ENCODE measurements at places on chromosomes 2 and 18. TPM values are rescaled to one million over a fixed set of nuclear protein-coding genes. Genes with fewer than 3 reads are reported as not detected.

DNA sequence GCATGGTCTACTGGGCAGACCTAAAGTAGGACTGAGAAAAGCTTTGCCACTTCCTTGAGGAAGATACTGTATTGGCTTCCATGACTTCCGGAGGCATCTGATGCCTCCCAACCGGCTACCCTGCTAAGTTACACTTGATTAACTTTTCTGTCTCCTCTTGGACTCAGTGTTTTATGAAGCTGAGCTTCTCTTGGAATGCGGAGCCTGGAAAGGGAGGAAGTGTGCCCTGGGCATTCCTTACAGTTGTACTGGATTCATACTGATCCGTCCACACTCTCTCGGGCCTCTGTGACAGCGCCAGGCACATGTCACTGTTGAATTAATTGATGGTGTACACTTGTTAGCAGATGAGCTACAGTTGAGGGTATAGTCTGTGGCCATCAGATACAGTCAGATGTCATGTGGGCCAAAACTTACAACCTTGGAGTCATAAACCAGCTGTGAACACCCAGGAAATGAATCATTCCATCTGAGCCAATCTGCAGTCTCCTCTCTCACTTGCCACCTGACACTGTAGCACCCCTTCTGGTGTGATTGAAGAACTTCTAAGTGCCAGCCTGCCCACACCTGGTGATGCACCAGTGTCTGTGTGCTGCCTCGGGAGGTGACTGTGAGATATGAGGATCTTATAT, 122.5 kb downstream of the FHOD3 start:
- H3K27me3 ChIP-seq, result no peaks in the 10 kb centered on the region
- peak overlapping the region; percentile 42 for H3K4me3 ChIP-seq
- DNase-seq, result no peak
- peaks cover 38% of the 10 kb centered on the region for H3K4me1 ChIP-seq
- peak overlapping the region; percentile 97 for H3K27ac ChIP-seq
- no peaks in the 10 kb centered on the region for H3K36me3 ChIP-seq

DNA sequence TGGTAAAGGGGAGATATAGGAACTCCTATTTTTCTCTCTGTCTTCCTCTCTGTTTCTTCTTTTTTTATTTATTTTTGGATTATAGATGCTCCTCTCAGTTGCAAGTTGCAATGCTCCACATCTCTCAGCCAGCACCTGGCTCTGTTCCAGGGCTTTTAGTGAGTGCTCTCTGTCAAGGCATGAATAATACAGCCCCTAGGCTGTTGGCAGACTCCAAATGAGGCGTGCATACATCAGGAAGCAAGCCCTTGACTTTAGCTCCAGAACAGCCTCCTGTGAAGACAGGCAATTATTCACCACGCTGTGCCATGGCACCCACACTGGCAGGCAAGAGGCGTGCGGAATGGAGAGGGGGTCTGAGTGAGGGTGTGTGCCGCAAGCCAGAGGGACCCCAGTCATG, 228.1 kb upstream of the PXDN start:
- H3K36me3 ChIP-seq, result no peaks in the 10 kb centered on the region
- DNase-seq, result no peak

DNA sequence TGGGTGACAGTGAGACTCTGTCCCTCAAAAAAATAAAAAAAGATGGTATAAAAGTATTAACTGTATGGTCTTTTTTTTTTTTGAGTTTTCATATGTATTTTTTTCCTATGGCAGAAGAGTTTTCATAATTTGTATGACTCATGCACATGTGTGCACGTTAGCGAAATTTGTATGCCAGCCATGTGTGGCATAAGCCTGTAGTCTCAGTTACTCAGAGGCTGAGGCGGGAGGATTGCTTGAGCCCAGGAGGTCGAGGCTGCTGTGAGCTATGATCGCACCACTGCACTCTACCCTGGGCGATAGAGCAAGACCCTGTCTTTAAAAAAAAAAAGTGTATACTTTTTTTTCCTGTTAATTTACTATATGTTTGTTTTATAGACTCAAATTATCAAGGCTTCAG, 160.8 kb downstream of the TGIF1 start:
- no peak overlapping the region for H3K4me3 ChIP-seq
- no peaks in the 10 kb centered on the region for H3K36me3 ChIP-seq
- DNase-seq, result no peak
- H3K27ac ChIP-seq, result no peak overlapping the region

DNA sequence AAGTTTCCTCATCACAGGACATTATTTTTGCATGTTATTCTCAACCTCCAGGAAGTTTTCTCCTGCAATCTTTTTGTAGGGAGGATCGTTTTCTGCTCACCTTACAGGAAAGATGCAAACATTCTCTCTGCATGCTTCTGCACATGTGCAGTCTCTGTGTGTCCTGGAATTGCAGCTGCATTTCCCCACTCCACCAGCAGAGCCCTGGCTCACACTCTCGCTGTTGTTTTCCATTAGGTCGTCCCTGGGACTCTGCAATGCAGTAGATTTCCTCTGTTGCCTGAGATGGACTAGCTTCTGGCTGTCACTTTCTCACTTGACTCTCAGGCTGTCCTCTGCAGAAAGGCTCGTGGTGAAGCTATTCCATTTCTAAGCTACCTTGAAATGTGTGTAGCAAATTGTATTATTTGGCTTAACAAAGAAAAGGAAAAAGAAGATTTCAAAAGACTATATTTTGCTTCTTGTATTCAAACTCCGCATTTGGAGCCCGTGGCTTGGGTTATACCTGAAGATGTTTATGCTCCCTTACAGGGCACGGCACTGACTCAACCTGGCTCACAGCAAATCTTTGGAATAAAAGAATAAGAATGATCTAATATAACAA, 346.7 kb downstream of the RAD51AP2 start:
- DNase-seq, result no peak
- H3K4me3 ChIP-seq, result no peak overlapping the region
- H3K27me3 ChIP-seq, result peaks cover 2% of the 10 kb centered on the region
- no peaks in the 10 kb centered on the region for H3K36me3 ChIP-seq

DNA sequence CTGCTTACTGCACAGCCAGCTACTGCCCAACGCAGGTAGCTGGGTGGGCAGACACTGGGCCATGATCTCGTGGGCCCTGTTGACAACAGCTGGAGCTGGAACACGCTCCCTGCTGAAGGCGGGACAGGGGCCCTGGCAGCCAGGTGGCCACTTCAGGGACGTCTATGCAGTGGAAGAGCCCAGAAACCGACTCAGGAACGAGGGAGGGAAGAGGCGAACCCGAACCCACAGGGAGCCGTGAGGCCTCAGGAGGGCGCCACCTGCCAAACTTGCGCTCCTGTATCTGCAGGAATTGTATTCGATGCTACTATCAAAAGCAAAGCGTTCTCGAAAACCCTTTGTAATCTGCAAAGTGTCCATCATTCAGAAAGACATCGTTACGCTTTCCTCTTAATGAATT, 198.4 kb downstream of the EIPR1 start:
- H3K27me3 ChIP-seq, result no peaks in the 10 kb centered on the region
- DNase-seq, result no peak
- no peak overlapping the region for H3K4me3 ChIP-seq

GRCh38 chr2:129242269-129242668, 737.2 kb upstream of the RAB6C start:
- DNase-seq, result no peak
- no peak overlapping the region for H3K4me3 ChIP-seq
- no peaks in the 10 kb centered on the region for H3K36me3 ChIP-seq
- H3K27ac ChIP-seq, result no peak overlapping the region

GRCh38 chr2:118386641-118387302, 298.5 kb downstream of the INSIG2 start:
- H3K4me3 ChIP-seq, result no peak overlapping the region
- no peaks in the 10 kb centered on the region for H3K36me3 ChIP-seq
- H3K4me1 ChIP-seq, result no peaks in the 10 kb centered on the region
- H3K27me3 ChIP-seq, result no peaks in the 10 kb centered on the region

GRCh38 chr18:25590456-25590855, 238.5 kb upstream of the ZNF521 start:
- no peaks in the 10 kb centered on the region for H3K36me3 ChIP-seq
- no peaks in the 10 kb centered on the region for H3K4me1 ChIP-seq
- no peak overlapping the region for H3K4me3 ChIP-seq
- no peak for DNase-seq
- H3K27ac ChIP-seq, result no peak overlapping the region

DNA sequence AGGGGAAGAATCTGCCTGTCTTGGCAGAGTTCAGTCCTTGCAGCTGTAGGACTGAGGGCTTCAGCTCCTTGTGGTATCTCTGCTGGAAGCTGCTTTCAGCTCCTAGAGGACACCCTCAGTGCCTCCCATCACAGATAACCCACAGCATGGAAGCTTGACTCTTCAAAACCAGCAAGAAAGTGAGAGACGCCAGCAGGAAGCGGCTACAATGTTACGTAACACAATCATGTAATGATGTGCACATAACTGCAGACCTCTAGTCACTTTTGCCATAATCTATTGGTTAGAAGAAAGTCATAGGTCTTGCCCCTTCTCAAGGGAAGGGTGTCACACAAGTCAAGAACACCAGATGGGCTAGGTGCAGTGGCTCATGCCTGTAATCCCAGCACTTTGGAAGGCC, 69.1 kb upstream of the AFF3 start:
- H3K4me1 ChIP-seq, result peaks cover 33% of the 10 kb centered on the region
- no peaks in the 10 kb centered on the region for H3K27me3 ChIP-seq
- no peaks in the 10 kb centered on the region for H3K36me3 ChIP-seq
- DNase-seq, result no peak

- H3K4me1 ChIP-seq, result no peaks in the 10 kb centered on the region
- no peaks in the 10 kb centered on the region for H3K27me3 ChIP-seq
- H3K36me3 ChIP-seq, result no peaks in the 10 kb centered on the region
- H3K4me3 ChIP-seq, result no peak overlapping the region
- H3K27ac ChIP-seq, result no peak overlapping the region
Observed at GRCh38 chr18:41077076-41077475, 878.0 kb upstream of the PIK3C3 start.

GRCh38 chr18:1797235-1797634, 774.1 kb downstream of the METTL4 start:
- no peaks in the 10 kb centered on the region for H3K4me1 ChIP-seq
- no peak overlapping the region for H3K27ac ChIP-seq
- no peak overlapping the region for H3K4me3 ChIP-seq

DNA sequence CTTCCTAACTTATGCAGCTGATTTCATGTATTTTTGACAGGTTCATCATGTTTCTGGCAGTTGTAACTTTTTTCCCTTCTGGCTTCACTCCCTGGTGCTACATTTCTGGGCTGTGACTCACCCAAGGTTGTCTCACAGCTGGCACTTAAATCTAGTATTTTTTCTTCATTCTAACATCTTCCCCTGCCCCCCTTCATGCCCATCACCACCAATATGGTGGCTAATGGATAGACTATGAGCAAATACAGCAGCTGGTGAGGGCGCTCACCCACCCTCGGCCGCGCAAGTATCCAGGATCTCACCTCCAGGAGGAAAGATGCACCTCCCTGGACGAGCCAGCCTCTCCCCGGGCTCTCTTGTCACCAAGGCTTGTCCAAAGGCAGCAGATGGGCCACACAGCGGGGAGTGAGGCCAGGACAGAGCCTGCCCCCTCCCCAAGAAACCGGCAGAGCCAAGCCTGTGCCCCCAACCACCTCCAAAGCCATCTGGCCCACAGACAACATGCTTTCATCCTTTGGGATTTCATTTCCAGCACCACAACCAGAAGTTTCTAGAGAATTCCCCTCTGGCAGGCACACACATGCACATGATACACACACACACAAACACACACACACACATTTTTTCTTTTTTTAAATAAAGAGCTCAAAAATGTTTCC, 39.1 kb downstream of the ATOH8 start:
- H3K4me3 ChIP-seq, result no peak overlapping the region
- H3K27me3 ChIP-seq, result no peaks in the 10 kb centered on the region
- H3K36me3 ChIP-seq, result no peaks in the 10 kb centered on the region
- DNase-seq, result peak; percentile 60
- H3K27ac ChIP-seq, result peak overlapping the region; percentile 46
- H3K4me1 ChIP-seq, result peaks cover 36% of the 10 kb centered on the region

DNA sequence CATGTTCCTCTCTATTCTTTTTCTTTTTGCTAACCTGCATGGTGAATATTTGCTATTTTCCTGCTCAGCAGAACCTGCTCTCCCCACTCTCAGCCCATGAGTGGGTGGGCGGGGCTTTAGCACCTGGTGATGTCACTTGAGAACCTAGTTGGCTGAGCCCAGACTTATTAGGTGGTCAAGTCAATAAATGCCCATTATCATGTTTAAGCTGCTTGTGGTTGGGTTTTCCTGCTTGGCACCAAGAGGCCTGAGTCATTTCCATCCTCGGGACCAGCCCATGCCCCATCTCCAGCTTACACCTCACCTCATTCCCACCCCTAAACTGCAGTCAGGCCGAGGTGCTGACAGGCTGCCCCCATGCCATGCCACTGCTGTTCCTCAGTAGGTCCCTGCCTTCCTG, 226.6 kb downstream of the ANKRD30B start:
- no peak overlapping the region for H3K4me3 ChIP-seq
- no peaks in the 10 kb centered on the region for H3K36me3 ChIP-seq
- H3K27ac ChIP-seq, result no peak overlapping the region
- H3K27me3 ChIP-seq, result no peaks in the 10 kb centered on the region

- H3K36me3 ChIP-seq, result no peaks in the 10 kb centered on the region
- DNase-seq, result no peak
- H3K27ac ChIP-seq, result no peak overlapping the region
- no peak overlapping the region for H3K4me3 ChIP-seq
- H3K27me3 ChIP-seq, result peaks cover 2% of the 10 kb centered on the region
- no peaks in the 10 kb centered on the region for H3K4me1 ChIP-seq
Observed at GRCh38 chr2:207038299-207038698, 99.0 kb downstream of the CPO start.

DNA sequence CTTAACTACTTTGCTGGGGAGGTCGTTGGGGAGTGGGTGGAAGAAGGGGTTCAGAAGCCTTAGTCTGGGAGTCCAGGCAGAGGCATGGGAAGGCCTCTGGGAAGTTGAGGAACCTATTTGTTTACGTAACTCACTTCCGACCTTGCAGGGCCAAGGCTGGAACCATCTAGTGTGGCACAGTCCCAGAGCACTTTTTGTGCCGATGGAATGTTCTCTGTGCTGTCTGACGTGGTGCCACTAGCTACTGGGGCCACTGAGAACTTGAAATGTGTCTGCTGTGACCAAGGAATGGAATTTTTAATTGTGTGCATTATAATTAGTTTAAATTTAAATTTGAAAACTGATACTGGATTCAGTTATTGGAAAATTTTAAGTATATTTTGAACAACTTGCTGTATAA, 139.7 kb downstream of the FAM161A start:
- no peaks in the 10 kb centered on the region for H3K27me3 ChIP-seq
- no peak overlapping the region for H3K4me3 ChIP-seq
- peak; percentile 50 for DNase-seq
- H3K27ac ChIP-seq, result peak overlapping the region; percentile 75

The MC4R gene
- not detected for polyA plus RNA-seq

The SPC25 gene
- 0.29 TPM for polyA plus RNA-seq

The L3MBTL4 gene
- 0.04 TPM for polyA plus RNA-seq

The MATN3 gene
- 0.20 TPM for polyA plus RNA-seq

The GALR1 gene
- not detected for polyA plus RNA-seq

The NAPG gene
- 10.7 TPM for polyA plus RNA-seq

The GAD1 gene
- polyA plus RNA-seq, result not detected

The ASB18 gene
- polyA plus RNA-seq, result 0.04 TPM

The MFF gene
- 116 TPM for polyA plus RNA-seq

The SOX11 gene
- not detected for polyA plus RNA-seq

The CYP27C1 gene
- polyA plus RNA-seq, result 0.03 TPM

The ARHGEF33 gene
- 0.13 TPM for polyA plus RNA-seq

The ELOA2 gene
- not detected for polyA plus RNA-seq

The SEPTIN10 gene
- 26.3 TPM for polyA plus RNA-seq

The ZDBF2 gene
- polyA plus RNA-seq, result 1.4 TPM

The PRKAG3 gene
- 60.2 TPM for polyA plus RNA-seq

The ANKRD30B gene
- 0.10 TPM for polyA plus RNA-seq

The CRIM1 gene
- 68.1 TPM for polyA plus RNA-seq

The MRPS5 gene
- 96.3 TPM for polyA plus RNA-seq
